ENCODE measurements at places on chromosomes 16 and 17. TPM values are rescaled to one million over a fixed set of nuclear protein-coding genes. Genes with fewer than 3 reads are reported as not detected.

DNA sequence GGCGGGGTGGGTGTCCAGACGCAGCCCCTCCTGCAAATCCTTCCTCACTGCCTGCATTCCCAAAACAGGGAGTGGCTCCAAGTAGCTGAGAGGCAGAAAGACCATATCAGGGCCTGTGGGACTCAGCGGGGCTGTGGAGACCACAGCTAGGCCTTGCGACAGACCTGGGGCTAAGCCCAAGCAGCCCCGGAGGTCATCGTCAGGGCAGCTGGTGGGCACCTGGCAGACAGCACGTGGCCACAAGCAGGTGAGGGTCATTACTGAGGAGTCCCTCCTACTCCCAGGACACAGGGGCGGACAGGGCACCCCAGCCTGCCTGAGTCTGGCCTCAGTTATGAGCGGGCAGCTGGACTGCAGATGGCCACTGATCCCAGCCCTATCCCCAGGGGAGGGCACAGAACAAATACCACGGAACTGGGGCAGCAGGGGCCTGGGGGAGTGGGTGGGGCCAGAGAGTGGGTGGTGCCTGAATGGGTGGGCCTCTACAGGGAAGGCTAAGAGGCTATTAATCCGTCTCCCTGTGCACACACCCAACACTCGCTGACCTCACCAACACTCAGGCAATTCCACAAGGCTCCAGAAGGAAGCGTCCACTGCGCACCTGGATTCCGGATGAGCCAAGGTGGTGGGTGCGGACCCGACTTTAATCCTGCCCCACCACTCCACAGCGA is 8.5 kb downstream of the HS3ST6 start:
- no peak overlapping the region for H3K4me3 ChIP-seq
- no peaks in the 10 kb centered on the region for H3K36me3 ChIP-seq
- H3K4me1 ChIP-seq, result peaks cover 11% of the 10 kb centered on the region
- H3K27ac ChIP-seq, result no peak overlapping the region
- peaks cover 50% of the 10 kb centered on the region for H3K27me3 ChIP-seq
- DNase-seq, result peak; percentile 67

NDRG4 gene
- 8.7 TPM for total RNA-seq

KRT9 gene
- total RNA-seq, result not detected

DNA sequence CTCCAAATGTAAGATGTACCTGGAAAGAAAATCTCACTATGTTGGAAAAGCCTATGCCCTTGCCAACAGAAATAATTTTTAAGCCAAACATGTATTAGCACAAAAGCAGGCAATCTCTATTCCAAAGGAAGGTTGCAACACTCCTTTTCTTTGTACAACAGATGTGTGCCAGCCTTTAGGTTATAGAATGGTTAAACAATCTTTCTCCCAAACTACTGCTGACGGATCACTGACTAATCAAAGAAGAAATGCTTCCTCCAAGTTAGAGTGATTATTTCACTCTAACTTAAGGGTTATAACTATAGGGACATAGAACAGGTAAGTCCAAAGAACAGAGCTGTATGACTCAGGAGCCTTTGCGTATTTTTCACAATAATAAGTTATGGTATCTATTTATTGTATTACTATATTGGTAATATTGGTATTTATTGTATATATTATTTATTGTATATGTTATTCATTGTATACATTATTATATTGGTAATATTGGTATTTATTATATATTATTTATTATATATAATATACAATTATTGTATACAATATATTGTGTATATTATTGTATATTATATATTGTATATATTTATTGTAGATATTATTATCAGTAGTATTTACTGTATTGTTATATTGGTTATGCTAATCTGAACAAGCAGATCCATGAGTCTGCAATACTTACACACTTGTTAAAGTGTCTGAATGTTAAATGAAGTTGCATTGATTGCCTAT is 36.7 kb upstream of the ABCA5 start:
- no peaks in the 10 kb centered on the region for H3K4me1 ChIP-seq
- H3K27ac ChIP-seq, result no peak overlapping the region
- H3K27me3 ChIP-seq, result no peaks in the 10 kb centered on the region

DNA sequence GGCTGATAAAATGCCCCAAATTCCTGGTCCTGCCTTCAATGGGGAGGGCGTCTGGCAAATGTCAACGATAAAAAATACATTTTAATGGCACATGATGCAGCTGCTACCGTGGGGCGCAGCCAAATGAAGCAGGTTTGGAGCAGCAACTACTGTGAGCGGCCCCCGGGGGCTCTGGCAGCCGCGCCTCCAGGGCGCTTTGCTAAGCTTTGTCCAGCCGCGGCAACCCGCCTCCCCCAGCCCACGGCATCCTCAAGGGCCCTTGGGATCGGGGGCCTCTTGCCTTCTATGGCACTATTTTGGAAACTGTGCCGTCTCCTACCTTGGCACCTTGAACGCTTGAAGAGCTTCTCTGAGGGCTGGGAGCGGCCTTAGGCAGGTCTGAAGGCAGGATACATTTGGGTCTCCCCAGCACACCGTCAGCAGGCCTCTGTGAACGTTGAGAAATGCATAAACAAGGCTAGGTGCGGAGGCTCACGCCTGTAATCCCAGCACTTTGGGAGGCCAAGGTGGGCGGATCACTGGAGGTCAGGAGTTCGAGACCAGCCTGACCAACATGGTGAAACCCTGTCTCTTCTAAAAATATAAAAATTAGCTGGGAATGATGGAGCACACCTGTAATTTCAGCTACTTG is 25.1 kb downstream of the TBX4 start:
- H3K27ac ChIP-seq, result no peak overlapping the region
- peaks cover 5% of the 10 kb centered on the region for H3K4me1 ChIP-seq
- H3K36me3 ChIP-seq, result no peaks in the 10 kb centered on the region
- no peak overlapping the region for H3K4me3 ChIP-seq
- no peaks in the 10 kb centered on the region for H3K27me3 ChIP-seq

NTN1 gene
- total RNA-seq, result 10.4 TPM

TAT gene
- total RNA-seq, result not detected

DNASE1L2 gene
- 1.7 TPM for total RNA-seq

IGSF6 gene
- not detected for total RNA-seq
